Bronchus fibroblast of lung (primary cell): ENCODE measurements at places on chromosomes 5 and 9. TPM values are rescaled to one million over a fixed set of nuclear protein-coding genes. Genes with fewer than 3 reads are reported as not detected.

PGGT1B gene
- total RNA-seq: 3.2 and 7.4 TPM in 2 replicates

GAPT gene
- not detected in 2 replicates for total RNA-seq

TMEM252 gene
- not detected in 2 replicates for total RNA-seq

ENTPD2 gene
- not detected in 2 replicates for total RNA-seq

PCDHGA5 gene
- 0.15 and 0.34 TPM in 2 replicates for total RNA-seq

ELL2 gene
- 38.5 and 44.9 TPM in 2 replicates for total RNA-seq

PRDM9 gene
- total RNA-seq: not detected in 2 replicates

PDZD2 gene
- 0.50 and 1.3 TPM in 2 replicates for total RNA-seq

INSYN2B gene
- 5.2 and 5.7 TPM in 2 replicates for total RNA-seq

RPS14 gene
- total RNA-seq: 3,076 and 3,106 TPM in 2 replicates

CAMSAP1 gene
- 18.7 and 22.9 TPM in 2 replicates for total RNA-seq

PDE6A gene
- not detected in 2 replicates for total RNA-seq

SHC3 gene
- 3.9 and 6.9 TPM in 2 replicates for total RNA-seq

LCN1 gene
- total RNA-seq: not detected in 2 replicates

ZDHHC11B gene
- total RNA-seq: not detected in 2 replicates

RIC1 gene
- 14.1 and 16.8 TPM in 2 replicates for total RNA-seq

SH2D3C gene
- under 0.01 TPM in 1 of 2 replicates, not detected in the other for total RNA-seq

NEUROG1 gene
- not detected in 2 replicates for total RNA-seq

TMEM267 gene
- total RNA-seq: 4.2 and 5.6 TPM in 2 replicates

FAT2 gene
- not detected in 2 replicates for total RNA-seq

IZUMO3 gene
- not detected in 2 replicates for total RNA-seq

MZB1 gene
- not detected in 2 replicates for total RNA-seq

RNF183 gene
- total RNA-seq: not detected in 2 replicates

WNT8A gene
- total RNA-seq: not detected in 2 replicates

CD14 gene
- 0.17 TPM in 1 of 2 replicates, not detected in the other for total RNA-seq

SNX18 gene
- total RNA-seq: 33.4 and 39.5 TPM in 2 replicates

GALNT12 gene
- total RNA-seq: 5.5 TPM in 2 replicates

CDHR2 gene
- not detected in 2 replicates for total RNA-seq

TMEM215 gene
- not detected in 2 replicates for total RNA-seq

CDH10 gene
- 0.15 TPM in 1 of 2 replicates, not detected in the other for total RNA-seq

SNCB gene
- 0.34 TPM in 1 of 2 replicates, not detected in the other for total RNA-seq

KCNT1 gene
- not detected in 2 replicates for total RNA-seq

WDR38 gene
- not detected in 2 replicates for total RNA-seq

SLC1A1 gene
- 0.45 and 0.84 TPM in 2 replicates for total RNA-seq

MAN1B1 gene
- total RNA-seq: 56.0 and 72.4 TPM in 2 replicates

PIP5K1B gene
- total RNA-seq: not detected in 2 replicates

RLN1 gene
- total RNA-seq: not detected in 2 replicates

IFNA13 gene
- not detected in 2 replicates for total RNA-seq

POLR3G gene
- 14.6 and 20.2 TPM in 2 replicates for total RNA-seq
